ENCODE measurements at places on chromosomes 7 and 10. TPM values are rescaled to one million over a fixed set of nuclear protein-coding genes. Genes with fewer than 3 reads are reported as not detected.

The TAS2R41 gene
- total RNA-seq, result not detected

The PLEKHS1 gene
- total RNA-seq, result under 0.01 TPM

The PAX4 gene
- not detected for total RNA-seq

The CRHR2 gene
- total RNA-seq, result not detected

The SH2D4B gene
- total RNA-seq, result not detected

The COL28A1 gene
- total RNA-seq, result under 0.01 TPM

The COMMD3 gene
- total RNA-seq, result 32.9 TPM

The STX1A gene
- total RNA-seq, result 6.8 TPM

The TRIM50 gene
- not detected for total RNA-seq

The SUN3 gene
- total RNA-seq, result not detected

The MCU gene
- 41.9 TPM for total RNA-seq

The CPN1 gene
- not detected for total RNA-seq

The C10orf105 gene
- total RNA-seq, result not detected

The AKR1D1 gene
- total RNA-seq, result not detected

The PNLIP gene
- total RNA-seq, result not detected

The PILRA gene
- 0.43 TPM for total RNA-seq

The RSPH10B2 gene
- 0.43 TPM for total RNA-seq

The MDFIC gene
- total RNA-seq, result 39.3 TPM

The TRPV5 gene
- total RNA-seq, result not detected

The SHTN1 gene
- 2.2 TPM for total RNA-seq

The HOXA13 gene
- total RNA-seq, result 2.6 TPM

The MSMB gene
- total RNA-seq, result not detected
